ENCODE measurements at places on chromosomes 3 and 15.

- no peak for DNase-seq
Measured at GRCh38 chr3:183489455-183490210, 61.2 kb upstream of the MCF2L2 start.

DNA sequence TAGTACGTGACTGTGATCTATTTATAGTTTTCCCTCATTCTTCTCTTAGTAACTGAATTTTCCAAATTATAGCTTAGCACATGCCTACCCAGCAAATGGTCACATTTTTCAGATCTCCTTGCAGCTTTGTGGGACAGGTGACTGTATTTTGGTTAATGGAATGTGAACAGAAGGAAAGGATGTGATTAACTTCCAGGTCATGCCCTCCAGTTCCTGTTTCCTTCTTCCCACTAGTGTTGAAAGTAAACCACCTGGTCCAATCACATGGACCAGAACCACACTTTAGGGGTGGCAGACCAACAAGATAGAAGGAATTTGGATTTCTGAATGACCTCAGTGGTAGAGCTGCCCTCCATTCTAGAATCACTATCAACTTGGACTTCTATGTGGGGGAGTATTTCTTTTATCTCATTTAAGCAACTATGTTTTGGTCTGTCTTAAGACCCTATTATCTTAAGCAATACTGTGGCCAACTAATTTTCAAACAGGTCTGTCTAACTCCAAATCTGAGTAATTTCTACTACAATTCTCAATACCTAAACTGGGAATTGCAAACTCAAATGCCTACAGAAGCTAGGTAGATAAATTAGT lies 76.0 kb upstream of the TSC22D2 start:
- no peak for DNase-seq

- no peak for DNase-seq
Measured at GRCh38 chr3:107523289-107523538, 452 bp downstream of the BBX start.

- no peak for DNase-seq
Measured at GRCh38 chr3:161310649-161311423, 60.5 kb downstream of the SPTSSB start.

GRCh38 chr3:51681453-51681852 lies 10.4 kb downstream of the TEX264 start:
- DNase-seq = no peak

DNA sequence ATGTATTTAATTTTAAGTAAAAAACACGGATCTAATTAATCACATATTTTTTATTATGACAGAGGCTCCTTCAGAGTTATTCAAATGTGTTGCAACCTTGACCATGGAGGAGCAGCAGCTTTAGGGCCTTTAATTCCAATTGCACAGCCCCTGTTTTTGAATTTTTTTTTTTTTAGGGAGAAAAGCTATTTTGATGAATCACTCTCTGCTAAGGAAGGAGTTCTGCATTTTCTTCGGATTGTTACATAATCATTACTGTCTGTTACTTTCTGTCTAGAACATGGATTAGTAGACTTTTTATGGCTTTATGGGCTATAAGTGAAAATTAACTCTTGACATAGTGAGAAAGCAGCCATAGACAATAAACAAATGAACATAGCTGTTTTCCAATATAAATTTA lies 90.8 kb downstream of the MCTP2 start:
- no peak for DNase-seq

GRCh38 chr3:184633237-184633579 lies 71.6 kb downstream of the EPHB3 start:
- no peak for DNase-seq

DNA sequence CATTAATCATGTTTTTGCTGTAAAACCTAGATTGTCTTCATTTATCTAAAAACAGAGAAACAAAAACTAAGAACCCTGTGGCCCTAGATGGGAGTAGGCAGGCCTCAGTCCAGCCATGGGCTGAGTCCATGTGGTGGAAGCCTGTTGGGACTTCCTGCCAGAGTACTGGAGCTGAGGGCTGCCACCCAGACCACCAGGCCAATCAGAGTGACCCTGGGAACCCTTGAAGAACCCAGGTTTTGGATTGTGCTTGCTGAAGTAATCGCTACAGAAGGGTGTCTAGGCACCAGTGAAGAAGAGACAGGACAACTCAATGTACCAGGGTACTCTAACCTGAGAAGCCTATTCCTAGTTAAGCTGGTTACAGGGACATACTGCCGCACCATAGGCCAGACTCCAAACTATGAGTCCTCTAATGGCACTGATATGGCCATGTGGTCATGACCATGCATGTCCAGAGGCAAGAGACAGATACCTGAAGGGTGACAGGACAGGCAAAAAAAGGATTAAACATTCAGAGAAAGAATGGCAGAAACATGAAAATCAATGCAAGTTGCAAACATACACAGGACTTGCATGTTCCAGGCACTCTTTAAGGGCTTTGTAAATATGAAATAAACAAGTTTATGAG lies 12.9 kb downstream of the CSRNP1 start:
- no peak for DNase-seq

GRCh38 chr15:92839696-92840095 lies 60.4 kb upstream of the CHD2 start:
- DNase-seq = no peak

DNA sequence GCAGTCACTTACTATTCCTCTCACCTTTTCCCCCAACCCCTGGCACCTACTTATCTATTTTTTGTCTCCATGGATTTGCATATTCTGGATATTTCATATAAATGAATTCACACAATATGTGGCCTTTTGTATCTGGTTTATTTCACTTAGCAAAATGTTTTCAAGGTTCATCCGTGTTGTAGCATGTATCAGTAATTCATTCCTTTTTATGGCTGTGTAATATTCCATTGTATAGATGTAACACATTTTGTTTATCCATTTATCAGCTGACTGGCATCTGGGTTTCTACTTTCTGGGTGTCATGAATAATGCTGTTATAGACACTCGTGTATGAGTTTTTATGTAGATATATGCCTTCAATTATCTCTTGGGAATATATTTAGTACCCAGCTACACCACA lies 5.8 kb downstream of the MNS1 start:
- no peak for DNase-seq

GRCh38 chr3:16411441-16411840 lies 102.1 kb downstream of the RFTN1 start:
- DNase-seq = no peak

DNA sequence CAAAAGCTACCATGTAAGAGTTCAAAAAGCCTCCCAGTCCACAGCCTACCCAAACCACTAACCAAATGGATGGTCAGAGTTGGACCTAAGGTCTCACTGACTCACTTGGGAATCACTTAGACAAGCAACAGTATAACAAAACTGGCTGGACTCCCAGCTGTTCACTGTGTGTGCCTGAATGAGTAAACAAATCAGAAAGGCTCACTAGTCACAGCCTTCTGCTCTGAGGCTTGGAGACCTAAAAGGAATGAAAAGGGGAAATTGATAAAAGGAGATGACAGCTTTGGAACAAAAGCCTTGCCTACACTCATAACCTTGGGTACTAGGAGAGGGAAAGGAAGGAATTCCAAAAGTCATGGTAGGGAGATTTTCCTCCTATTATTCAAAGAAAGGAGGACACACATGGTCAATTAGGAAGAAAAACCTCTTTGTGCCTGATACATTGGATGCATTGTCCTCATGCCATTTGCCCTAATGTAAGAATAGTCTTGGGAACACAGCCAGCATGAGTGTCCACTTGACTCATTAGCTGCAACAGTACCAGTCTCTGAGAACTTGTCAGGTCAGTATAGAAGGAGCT lies 92.3 kb downstream of the FRMD5 start:
- no peak for DNase-seq

- no peak for DNase-seq
Measured at GRCh38 chr15:83278191-83278590, 6.3 kb downstream of the BNC1 start.

GRCh38 chr15:38849046-38849445 lies 284.4 kb upstream of the RASGRP1 start:
- DNase-seq = no peak

DNA sequence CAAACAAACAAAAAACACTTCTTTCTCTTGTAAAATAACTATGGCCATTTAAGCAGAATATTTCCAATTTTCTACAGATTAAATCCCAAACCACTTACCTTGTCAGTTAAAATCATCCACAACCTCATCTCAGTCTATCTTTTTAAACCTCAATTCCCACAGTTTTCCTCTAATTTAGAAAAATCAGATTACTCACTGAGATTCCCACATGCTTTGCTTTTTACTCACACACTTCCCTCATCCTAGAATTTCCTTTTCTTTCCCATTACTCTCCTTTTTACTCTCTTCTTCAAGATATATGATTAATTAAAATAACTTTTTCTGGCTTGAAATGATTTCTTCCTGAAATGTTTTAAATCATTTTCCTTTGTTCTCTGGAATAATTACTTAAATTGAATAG lies 790.7 kb downstream of the ROBO1 start:
- DNase-seq = no peak

DNA sequence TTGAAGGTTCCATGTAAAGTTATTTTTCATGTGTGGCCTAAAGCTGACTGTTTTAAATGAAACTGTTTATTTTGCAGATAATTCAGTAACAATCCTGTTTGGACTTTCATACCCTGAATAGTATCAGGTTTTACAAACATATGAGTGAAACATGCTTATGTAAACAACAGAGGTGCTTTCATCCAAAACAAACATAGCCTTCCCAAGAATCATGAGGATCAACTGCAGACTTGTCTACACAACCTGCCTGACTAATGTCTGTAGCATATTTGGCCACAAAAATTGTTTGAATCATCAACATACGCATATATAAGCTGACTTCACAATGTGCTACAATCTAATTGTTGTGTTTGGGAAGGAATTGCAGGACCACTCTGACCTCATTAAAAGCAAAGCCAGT lies 190.4 kb downstream of the DIPK2A start:
- no peak for DNase-seq

All from H1 (cell line).